Activated naive CD4-positive, alpha-beta T cell treated with anti-CD3 and anti-CD28 coated beads for 36 hours (primary cell): ENCODE measurements at places on chromosomes 1 and 21. TPM values are rescaled to one million over a fixed set of nuclear protein-coding genes. Genes with fewer than 3 reads are reported as not detected.

Gene CD34
- total RNA-seq: 0.02 TPM

Gene DMBX1
- total RNA-seq: not detected

Gene TMEM82
- total RNA-seq: not detected

Gene HES3
- total RNA-seq: not detected

DNA sequence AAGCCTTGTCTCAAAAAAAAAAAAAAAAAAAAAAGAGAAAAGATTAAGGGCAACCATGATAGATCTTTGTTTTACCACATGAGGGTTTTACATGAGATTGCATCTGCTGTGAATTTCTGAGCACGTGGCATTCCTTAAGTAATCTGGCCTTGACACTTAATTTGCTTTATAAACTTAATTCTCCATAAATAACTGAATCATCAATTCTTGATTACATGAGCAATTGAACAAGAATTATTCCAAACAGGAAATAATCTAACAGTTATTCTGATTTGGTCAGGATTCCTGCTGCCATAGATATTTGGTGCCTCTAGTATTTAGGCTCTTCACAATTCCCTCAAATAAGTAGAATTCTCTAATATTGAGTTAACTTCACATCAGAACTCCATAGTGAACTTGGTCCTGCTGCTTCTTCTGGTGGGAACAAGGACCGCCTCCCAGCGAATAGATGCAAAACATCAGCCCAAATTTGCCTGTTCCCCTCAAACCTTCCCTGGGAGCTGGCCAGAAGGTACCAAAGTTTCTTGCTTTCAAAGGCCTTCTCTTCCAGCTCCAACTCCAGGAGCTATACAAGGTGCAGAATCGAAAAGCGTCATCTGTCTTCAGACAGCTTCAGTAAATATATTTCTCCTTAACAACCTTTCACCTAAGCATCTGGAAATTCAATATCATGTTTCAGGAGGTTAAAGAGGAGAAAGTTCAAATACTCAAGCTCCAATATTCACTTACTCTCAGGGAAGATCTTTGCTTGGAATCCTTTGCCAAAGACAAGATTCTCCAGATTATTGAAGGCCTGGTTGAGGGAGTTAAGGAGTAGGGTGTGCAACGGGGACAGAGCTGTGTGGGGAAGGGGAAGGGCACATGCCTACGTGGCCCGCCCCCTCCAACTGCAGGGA is 1.0 kb downstream of the KRTCAP2 start:
- no peak for DNase-seq

DNA sequence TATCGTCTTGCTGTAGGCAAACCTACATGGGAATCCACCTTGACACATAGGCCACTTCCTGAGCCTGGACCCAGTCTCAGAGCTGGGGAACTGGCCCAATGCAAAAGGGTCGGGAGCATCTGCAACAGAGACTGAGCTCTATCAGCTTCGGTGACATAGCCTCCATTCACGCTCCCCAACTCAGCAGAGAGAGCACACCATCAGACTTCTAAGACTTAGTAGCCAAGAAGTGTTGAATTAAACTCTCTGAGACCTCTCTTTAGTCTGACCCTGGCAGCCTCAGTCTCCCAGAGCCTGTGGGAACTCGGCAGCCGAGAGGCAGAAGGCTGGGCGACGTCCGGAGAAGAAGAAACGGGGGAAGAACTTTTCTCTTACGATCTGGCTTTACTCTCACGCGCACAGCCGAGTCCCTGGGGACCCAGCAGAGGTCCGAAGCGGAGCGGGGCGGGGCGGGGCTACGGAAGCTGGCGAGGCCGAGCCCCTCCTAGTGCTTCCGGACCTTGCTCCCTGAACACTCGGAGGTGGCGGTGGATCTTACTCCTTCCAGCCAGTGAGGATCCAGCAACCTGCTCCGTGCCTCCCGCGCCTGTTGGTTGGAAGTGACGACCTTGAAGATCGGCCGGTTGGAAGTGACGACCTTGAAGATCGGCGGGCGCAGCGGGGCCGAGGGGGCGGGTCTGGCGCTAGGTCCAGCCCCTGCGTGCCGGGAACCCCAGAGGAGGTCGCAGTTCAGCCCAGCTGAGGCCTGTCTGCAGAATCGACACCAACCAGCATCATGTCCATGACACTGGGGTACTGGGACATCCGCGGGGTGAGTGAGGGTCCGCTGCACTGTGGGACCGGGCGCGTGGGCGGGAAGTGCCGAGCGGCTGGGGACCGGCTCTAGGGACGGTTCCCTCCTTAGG is at the start of gene GSTM4:
Gene GSTM4 (plus strand): TSS at position 485 of the 905 bp plus-strand sequence. CDS start 291 bp downstream, at position 776.
- peak; percentile 69 for DNase-seq

GRCh38 chr1:47998396-47998990 is 1.3 kb upstream of the TRABD2B start:
- no peak for DNase-seq

GRCh38 chr1:197787056-197787455 is 11.8 kb upstream of the DENND1B start:
- DNase-seq: no peak

GRCh38 chr1:39076127-39076798 is 50.1 kb downstream of the NDUFS5 start:
- no peak for DNase-seq

DNA sequence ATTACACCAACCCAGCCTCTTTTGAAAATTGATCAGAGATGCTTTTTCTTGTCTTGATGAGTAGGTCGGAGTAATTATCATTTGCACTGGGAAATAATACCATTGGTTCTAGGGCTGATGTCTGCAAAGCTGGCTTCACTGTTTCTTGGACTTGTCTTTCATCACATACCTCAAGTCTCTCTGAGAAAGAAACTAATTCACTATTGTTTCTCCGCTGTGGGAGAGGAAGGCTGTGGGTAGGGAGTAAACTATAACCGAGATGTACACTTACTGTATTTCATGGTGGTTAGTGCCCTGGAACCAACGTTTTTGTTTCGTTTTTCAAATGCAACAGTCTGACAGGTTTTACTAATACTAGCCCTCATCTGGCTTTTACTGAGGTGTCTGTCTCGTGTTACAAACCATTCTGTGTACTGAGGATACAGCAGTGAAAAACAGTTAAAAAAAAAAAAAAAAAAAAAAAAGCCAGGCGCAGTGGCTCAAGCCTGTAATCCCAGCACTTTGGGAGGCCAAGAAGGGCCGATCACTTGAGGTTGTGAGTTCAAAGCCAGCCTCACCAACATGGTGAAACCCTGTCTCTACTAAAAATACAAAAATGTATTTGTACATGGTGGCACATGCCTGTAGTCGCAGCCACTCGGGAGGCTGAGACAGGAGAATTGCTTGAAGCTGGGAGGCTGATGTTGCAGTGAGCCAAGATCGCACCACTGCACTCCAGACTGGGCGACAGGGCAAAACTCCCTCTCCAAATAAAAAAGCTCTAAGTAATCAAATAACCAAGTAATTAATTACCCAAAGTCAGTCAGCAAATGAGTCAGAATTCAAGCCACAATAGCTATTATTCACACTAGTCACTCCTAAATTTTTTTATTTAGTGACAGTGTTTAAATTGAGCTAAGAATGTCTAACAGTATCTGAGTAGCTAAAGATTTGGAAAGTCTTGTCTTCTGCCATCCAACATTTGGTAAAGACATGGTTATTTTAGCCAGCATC is 23.3 kb downstream of the TOMM20 start:
- no peak for DNase-seq

- DNase-seq: peak; percentile 65
Observed at GRCh38 chr1:25572708-25573590, 29.5 kb downstream of the LDLRAP1 start.

DNA sequence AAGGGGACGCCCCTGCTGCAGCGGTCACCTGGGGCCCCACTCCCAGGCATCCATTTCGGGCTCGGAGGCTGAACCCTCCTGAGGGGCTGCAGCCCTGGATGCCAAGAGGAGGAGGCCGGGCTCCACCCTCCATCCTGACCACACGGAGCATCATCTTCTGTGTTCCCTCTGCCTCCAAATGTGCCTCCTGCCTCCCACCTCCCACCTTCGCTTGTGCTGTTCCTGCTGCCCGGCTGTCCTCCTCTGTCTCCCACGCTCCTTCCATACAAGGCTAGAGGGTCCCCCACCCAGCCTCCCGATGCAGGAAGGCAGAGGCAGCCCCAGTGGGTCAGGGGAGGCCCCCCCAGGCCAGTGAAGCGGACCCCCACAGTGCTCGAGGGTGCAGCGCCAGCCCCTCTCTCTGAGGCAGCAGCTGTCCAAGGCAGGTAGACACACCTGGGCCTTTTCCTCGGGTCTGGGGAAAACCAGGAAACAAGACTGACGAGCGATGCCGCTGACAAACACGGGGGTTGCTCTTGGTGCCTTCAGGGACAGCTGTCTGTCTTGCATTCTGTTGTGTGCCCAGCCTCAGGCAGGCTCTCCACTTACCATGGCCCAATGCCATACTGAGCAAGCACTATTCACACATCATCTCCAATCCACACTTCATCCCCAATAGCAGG is 16.8 kb upstream of the PLEKHG5 start:
- DNase-seq: no peak

- DNase-seq: no peak
Observed at GRCh38 chr1:71240656-71241055, 159.8 kb upstream of the ZRANB2 start.

GRCh38 chr21:35357041-35357780 is 308.1 kb upstream of the RUNX1 start:
- DNase-seq: no peak

- DNase-seq: no peak
Observed at GRCh38 chr1:30901798-30902581, 6.6 kb downstream of the SDC3 start.

DNA sequence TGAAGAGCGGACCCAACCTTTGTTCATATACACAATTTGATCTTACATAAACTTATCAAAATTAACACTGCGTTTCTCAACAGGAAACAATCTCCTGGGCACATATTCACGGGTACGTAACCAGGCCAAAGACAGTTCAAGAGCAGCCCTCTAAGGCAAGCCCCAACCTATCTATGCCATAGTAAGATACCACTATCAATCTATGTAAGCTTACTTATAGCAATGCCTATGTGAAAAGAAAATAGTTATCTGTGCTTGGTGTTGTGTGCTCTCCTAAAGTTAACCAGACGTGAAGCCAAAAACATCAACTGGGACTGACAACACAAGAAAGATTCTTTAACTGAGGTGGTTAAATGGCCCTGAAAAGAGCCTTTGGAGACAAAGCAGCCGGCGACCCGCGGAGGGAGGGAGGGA is 49.4 kb upstream of the BOLA1 start:
- DNase-seq: peak; percentile 27

GRCh38 chr1:61095470-61095812 is 13.1 kb downstream of the NFIA start:
- no peak for DNase-seq

- no peak for DNase-seq
Observed at GRCh38 chr1:41466146-41466545, 18.3 kb downstream of the EDN2 start.

DNA sequence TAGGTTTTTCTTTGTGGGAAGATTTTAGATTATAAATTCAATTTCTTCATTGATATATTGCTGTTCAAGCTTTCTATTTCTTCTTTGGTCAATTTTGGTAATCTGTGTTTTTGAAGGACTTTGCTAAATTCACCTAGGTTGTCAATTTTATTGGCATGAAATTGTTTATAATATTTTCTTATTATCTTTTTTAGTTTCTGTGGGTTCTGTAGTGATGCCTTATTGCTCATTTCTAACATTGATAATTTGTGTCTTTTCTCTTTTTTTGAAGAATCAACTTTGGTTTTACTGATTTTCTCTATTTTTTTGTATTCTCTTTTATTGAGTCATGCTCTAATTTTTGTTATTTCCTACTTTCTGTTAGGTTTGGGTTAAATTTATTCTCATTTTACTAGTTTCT is 123.2 kb downstream of the ADSS2 start:
- DNase-seq: no peak

- DNase-seq: no peak
Observed at GRCh38 chr21:16388291-16388690, 658.5 kb downstream of the USP25 start.

- no peak for DNase-seq
Observed at GRCh38 chr1:151143986-151144385, 2.4 kb downstream of the SEMA6C start.

DNA sequence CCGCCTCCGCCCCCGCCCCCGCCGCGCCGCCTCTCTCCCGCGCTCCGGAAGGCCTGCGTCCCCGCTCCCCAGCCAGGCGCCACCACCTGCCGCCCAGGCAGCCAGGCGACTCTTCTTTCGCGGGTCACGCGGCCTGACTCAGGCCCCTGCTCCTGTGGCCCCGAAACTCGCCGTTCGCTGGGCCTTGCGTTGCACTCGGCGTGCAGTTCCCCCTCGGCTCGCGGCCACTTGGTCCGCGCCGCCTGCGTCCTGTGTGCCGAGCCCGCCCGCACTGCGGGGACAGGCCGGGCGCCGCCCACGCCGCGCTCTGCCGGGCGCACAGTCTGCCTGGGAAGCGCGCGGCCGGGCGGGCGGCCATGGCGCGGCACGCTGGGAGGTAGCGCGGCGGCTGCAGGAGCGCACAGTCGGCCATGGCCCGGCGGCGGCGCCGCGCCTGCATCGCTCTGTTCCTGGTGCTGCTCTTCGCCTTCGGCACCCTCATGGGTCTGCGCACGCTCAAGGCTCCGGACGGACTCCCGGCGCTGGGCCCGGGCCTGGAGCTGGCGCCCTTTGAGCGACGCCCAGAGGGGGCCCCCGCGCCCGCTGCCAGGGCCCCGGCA is at the start of gene MANEAL:
Gene MANEAL (plus strand): TSS at position 75 of the 599 bp plus-strand sequence. CDS start 336 bp downstream, at position 411.
- peak; percentile 17 for DNase-seq

- DNase-seq: no peak
Observed at GRCh38 chr1:92168657-92169056, 49.1 kb upstream of the C1orf146 start.

- no peak for DNase-seq
Observed at GRCh38 chr1:185396126-185396525, 79.1 kb upstream of the IVNS1ABP start.

GRCh38 chr21:42489006-42489563 is 6.9 kb downstream of the RSPH1 start:
- DNase-seq: no peak

- DNase-seq: no peak
Observed at GRCh38 chr1:226688056-226688748, 50.9 kb downstream of the ITPKB start.

- DNase-seq: no peak
Observed at GRCh38 chr1:22829309-22829989, 118.8 kb downstream of the EPHB2 start.

GRCh38 chr1:241834733-241835377 is 13.1 kb upstream of the EXO1 start:
- DNase-seq: no peak

DNA sequence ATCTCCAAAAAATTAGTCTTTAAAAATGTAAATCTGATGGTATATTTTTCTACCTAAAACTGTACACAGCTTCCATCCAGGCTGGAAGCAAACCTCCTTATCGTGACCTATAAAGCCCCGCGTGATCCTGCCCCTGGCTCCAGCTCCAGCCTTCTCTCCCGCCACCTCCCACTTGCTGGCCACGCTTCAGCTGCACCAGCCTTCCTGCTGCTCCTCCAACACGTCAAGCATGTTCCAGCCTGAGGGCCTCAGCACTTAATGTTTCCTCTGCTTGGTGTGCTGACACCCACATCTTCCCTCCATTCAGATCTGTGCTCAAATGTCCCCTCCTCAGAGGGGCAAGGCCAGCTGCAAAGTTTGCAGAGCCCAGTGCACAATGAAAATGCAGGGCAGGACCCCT is 123.5 kb upstream of the MAGI3 start:
- no peak for DNase-seq
